ENCODE measurements at places on chromosomes 6 and 20. TPM values are rescaled to one million over a fixed set of nuclear protein-coding genes. Genes with fewer than 3 reads are reported as not detected.

DNA sequence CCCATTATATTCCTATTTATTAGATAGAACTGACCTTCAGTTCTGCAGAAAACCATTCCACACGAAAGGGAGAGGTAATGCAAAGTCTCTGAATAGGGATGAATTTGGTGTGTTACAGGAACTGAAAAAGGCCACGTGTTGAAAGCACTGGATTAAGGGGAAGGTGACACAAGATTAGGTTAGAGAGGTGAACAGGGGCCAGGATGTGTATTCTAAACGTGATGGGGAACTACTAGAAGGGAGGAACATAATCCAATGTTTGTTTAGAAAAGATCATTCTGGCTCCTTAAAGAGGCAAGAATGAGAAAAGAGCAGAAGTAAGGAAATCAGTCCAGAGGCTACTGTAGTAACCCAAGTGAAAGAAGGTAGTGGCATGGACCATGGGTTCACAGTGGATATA is 6.3 kb upstream of the ZKSCAN8 start:
- ATAC-seq = no peak

- no peak for ATAC-seq
These were observed 23.5 kb downstream of the AMD1 start for GRCh38 chr6:110898111-110898510.

DNA sequence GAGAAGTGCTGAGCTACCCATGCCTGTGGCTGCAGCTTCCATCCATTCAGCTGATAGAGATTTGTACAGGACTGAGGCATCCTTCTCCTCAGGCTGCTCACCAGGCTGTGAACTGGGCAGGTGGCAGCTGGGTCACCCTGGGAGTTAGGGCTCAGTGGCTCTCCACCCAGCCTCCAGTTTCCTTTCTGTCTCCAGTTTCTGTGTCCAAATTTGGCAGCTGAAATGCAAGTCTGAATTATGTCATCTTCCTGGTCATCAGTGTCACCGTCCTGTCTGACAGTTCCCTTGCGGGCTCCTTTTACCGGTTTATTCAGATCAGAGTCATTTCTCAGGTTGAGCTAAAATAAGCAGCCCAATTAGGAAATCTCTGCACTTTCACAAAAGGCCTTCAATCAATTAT is 93.3 kb downstream of the EDN1 start:
- ATAC-seq = no peak

- ATAC-seq = peak; percentile 48
These were observed 97.0 kb downstream of the BTBD3 start for GRCh38 chr20:12014736-12015135.

DNA sequence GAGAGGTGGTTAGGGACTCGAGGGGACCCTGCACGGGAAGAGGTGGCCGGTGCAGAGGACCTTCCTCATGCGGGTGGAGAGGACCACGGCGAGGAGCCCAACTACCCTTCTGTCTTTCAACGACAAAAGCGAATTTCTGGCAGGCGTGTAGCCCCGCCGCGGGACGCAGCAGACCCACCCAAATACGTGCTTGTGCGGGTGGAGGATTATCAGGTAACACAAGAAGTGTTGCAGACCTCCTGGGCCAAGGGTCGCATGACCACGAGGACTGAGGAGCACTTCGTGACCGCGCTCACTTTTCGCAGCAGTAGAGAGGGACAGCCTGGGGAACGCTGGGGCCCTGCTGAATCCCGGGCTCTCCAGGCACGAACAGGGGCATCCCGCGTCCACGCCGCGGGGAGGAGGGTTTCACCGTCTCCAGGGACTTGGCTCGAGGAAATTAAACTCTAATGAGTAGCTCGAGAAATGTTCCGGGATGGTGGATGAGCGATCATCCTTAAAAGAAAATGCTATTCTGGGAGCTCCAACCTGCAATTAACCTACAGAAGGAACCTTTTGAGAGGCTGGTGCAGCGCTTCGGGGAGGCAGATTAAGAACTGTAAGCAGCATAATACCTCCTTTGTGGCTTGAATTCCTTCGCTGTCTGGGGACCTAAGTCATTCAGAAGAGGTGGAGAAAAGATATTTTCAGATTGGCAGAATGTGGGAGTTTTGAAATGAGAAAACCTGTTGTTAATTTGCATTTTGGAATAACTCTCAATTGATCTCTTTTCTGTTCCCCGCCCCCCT is 804 bp downstream of the C6orf141 start:
- peak; percentile 91 for ATAC-seq

GRCh38 chr6:14516956-14517355 is 399.4 kb downstream of the CD83 start:
- ATAC-seq = no peak

GRCh38 chr20:45976086-45976485 is 4.1 kb upstream of the ZNF335 start:
- no peak for ATAC-seq

- no peak for ATAC-seq
These were observed 111.3 kb downstream of the UBE3D start for GRCh38 chr6:82954356-82954755.

Gene IYD
- 0.08 TPM for total RNA-seq

Gene MDFI
- 22.4 TPM for total RNA-seq

DNA sequence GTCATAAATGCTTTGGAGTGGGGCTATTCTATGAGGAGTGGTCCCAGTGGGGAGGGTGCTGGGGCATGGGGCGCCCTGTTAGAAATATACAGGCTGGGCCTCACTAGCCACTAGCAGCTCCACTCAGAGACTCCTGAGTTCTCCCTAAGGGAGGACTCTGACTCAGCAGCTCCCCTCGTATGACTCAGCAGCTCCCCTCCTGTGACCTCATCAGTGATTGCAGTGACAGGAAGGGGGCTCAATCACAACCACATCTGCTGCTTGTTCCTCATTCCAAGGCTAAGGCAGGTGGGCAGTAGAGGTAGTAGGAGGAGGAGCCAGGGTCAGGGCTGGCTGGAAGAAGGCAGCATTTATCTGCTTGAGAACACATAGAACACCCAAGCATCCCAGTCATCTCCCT is 73.7 kb downstream of the PRND start:
- ATAC-seq = peak; percentile 66

Gene SNAP91
- not detected for total RNA-seq

GRCh38 chr20:12946789-12947188 is 62.0 kb upstream of the SPTLC3 start:
- ATAC-seq = no peak

GRCh38 chr6:27251606-27252251 is 4.2 kb downstream of the PRSS16 start:
- ATAC-seq = peak; percentile 92

Gene MUC22
- 0.16 TPM for total RNA-seq

- no peak for ATAC-seq
These were observed 85.7 kb downstream of the HIVEP1 start for GRCh38 chr6:12097791-12098190.

- peak; percentile 55 for ATAC-seq
These were observed 70.4 kb downstream of the GCNT2 start for GRCh38 chr6:10591422-10592160.
